ENCODE measurements at places on chromosomes 1 and 21. TPM values are rescaled to one million over a fixed set of nuclear protein-coding genes. Genes with fewer than 3 reads are reported as not detected.

USH2A gene
- total RNA-seq = 0.11 TPM

CLCA4 gene
- not detected for total RNA-seq

- DNase-seq = no peak
- no peaks in the 10 kb centered on the region for H3K4me1 ChIP-seq
- no peaks in the 10 kb centered on the region for H3K27me3 ChIP-seq
- no peak overlapping the region for H3K4me3 ChIP-seq
- H3K36me3 ChIP-seq = no peaks in the 10 kb centered on the region
Measured at GRCh38 chr1:239805851-239806772, 285.6 kb upstream of the FMN2 start.

DNA sequence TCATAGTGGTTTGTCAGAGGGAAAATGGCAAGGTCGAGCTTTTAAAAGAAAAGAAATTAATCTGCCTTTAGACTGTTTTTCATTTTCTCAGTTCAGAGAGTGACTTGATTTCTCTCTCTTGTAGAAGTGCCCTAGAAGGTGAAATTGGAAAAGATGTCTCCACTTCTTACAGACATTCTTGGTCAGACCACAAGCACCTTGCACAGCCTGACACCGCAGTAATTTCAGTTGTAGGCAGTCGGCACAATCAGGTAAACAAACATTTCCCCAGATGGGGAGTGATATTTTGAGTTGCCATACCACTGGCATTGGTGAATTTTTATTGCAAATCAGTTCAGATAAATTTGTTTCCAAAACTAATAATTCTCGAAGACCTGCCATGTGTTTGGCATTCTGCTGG is 86.8 kb downstream of the PHTF1 start:
- H3K27ac ChIP-seq = no peak overlapping the region
- H3K4me3 ChIP-seq = no peak overlapping the region
- no peaks in the 10 kb centered on the region for H3K27me3 ChIP-seq
- no peak for DNase-seq

- no peak overlapping the region for H3K4me3 ChIP-seq
- peaks cover 40% of the 10 kb centered on the region for H3K4me1 ChIP-seq
- no peak overlapping the region for H3K27ac ChIP-seq
- DNase-seq = peak; percentile 56
- no peaks in the 10 kb centered on the region for H3K27me3 ChIP-seq
- H3K36me3 ChIP-seq = no peaks in the 10 kb centered on the region
Measured at GRCh38 chr1:228782662-228783417, 47.6 kb downstream of the RHOU start.

GRCh38 chr1:112589766-112590165 is 29.2 kb downstream of the ST7L start:
- no peak overlapping the region for H3K4me3 ChIP-seq
- no peaks in the 10 kb centered on the region for H3K27me3 ChIP-seq
- no peaks in the 10 kb centered on the region for H3K36me3 ChIP-seq
- H3K27ac ChIP-seq = no peak overlapping the region
- H3K4me1 ChIP-seq = no peaks in the 10 kb centered on the region

ITLN2 gene
- 1.3 TPM for total RNA-seq

DISP1 gene
- 6.6 TPM for total RNA-seq

RSPO1 gene
- total RNA-seq = not detected
